Small intestine (tissue), 16 donors: ENCODE measurements at places on chromosomes 13 and 19.

DNA sequence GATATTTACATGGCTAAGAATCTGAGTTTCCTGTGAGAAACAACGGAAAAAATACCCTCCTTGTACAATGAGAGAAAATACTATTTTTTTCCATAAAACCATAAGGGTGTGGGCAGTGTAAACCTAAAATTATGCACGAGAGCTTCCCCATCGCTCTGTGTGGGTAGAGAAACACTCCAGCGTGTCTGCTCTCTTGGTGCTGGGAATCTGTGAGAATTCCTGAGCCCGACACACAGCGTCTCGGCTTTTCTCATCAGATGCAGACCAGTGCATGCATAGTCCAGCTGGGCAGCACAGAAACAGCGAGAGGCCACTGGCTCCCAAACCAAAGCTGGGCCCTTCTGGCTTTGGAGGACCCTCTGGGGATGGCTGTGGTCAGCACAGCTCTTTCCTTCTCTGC lies 12.0 kb downstream of the PLPP2 start:
- H3K27me3 ChIP-seq, result no peaks in the 10 kb centered on the region
- no peak overlapping the region for H3K27ac ChIP-seq
- H3K4me3 ChIP-seq, result no peak overlapping the region
- no peaks in the 10 kb centered on the region for H3K4me1 ChIP-seq

DNA sequence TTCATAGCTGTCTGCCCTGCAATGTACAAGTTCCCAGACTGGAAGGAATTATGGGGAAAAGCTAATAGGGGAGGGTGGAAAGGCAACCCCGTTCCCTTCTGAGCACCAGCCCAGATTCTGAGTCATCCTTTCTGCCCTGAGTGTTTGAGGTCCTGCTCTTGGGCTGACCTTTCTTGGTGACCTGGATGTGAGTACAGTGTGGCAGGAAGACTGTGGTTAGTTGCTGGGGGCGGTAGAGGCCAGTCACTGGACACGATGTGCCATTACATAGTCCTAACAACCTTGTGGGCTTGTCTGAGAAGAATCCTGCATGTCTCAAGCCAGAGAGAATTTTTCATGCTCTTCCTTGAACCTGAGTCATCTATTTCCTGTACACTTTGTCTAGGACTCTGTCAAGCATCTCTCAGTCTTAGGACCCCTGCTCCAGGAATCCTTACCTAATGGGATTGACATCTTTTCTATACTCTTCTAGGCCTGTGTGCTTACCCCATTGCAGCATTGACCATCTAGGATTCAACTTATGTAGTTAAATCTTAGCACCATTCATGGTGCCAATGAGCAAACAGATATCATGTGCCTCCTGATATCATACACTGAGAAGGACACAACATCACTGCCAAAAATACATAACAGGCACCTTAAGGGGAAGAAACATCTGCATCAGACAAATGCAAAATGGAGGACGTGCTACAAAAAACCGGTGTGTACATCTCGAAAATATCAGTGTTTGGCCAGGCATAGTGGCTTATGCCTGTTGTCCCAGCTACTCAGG lies 8.1 kb upstream of the ANGPTL4 start:
- H3K27me3 ChIP-seq, result peaks cover 10% of the 10 kb centered on the region
- H3K4me3 ChIP-seq, result no peak overlapping the region
- peak; percentile 52 for DNase-seq

DNA sequence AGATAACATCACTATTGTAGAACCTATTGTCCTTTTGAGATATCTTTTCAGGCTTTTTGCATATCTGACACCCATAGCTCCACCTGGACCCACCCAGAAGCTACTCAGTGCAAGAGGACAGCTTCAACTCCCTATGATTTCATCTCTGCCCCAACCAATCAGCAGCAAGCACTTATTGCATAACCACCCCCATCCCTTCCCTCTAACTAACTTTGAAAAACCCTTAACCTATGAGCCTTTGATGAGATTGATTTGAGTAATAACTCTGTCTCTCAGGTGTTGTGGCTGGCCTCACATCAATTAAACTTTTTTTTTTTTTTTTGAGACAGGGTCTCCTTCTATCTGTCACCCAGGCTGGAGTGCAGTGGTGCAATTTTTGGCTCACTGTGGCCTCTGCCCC lies 13.4 kb upstream of the MTRF1 start:
- H3K4me3 ChIP-seq, result no peak overlapping the region
- H3K27ac ChIP-seq, result no peak overlapping the region
- H3K36me3 ChIP-seq, result no peaks in the 10 kb centered on the region
- H3K4me1 ChIP-seq, result no peaks in the 10 kb centered on the region
- H3K27me3 ChIP-seq, result no peaks in the 10 kb centered on the region

DNA sequence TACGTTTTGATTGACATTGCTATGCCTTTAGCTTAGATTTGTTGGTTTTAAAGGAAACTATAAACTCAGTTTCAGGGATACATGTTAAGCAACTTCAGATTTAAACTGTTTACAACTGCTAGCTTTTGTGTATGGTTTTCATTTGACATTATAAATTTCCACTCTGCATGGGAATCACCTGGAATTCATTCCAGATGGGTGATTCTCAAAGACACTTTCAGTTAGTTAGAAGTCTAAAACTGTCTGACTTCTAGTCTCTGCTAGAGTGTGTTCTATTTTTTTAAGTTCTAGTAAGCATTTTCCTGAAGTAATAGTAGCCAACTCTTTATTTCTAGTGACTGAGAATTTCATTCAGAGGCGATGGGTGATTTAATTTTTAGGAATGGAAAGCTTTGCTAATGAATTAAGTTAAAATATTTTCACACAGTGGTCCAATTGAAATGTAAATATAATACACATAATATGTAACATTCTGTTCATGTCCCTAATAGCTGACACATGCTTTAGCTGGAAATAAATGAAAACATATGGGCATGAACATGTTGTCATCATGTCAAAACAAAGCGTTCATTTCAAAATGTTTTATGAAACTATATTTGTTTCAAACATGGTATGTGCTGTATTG lies 58.3 kb upstream of the CSNK1A1L start:
- no peak overlapping the region for H3K27ac ChIP-seq
- no peaks in the 10 kb centered on the region for H3K4me1 ChIP-seq
- H3K4me3 ChIP-seq, result no peak overlapping the region
- H3K27me3 ChIP-seq, result no peaks in the 10 kb centered on the region

DNA sequence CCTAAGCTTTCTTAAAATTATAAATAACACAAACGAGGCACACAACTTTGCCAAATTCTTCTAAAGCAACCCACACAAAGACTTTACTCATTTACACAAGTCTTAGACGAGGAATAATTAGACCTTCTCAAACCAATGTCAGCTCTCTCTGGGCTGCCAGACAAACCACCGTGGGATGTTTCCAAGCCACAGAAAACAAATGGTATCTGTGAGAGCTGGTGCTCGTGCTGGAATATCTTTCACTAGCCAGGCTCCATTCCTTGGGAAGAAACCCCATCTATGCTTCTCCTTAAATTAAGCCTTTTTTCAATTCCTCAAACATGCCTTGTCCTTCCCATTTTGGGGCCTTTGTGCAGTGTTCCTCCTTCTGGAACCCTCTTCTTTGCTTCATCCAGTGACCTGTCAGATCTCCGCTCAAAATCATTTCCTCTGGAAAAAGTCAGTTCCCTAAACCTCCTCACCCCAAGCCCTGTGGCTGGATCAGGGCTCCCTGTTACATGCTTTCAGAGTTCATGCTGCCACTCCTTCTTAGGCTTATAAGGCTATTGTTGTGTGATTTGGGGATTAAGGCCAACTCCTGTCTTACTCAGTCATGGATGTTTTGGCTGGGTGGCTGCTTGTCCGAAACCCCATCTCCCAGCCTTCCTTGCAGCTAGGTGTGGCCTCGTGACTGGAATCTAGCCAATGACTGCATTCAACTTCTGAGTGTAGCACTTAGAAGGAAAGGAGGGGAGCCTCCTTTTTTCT lies 64.2 kb upstream of the GTF2F2 start:
- H3K27ac ChIP-seq, result no peak overlapping the region
- H3K27me3 ChIP-seq, result no peaks in the 10 kb centered on the region
- H3K4me3 ChIP-seq, result no peak overlapping the region
- no peaks in the 10 kb centered on the region for H3K4me1 ChIP-seq
- no peak for DNase-seq

DNA sequence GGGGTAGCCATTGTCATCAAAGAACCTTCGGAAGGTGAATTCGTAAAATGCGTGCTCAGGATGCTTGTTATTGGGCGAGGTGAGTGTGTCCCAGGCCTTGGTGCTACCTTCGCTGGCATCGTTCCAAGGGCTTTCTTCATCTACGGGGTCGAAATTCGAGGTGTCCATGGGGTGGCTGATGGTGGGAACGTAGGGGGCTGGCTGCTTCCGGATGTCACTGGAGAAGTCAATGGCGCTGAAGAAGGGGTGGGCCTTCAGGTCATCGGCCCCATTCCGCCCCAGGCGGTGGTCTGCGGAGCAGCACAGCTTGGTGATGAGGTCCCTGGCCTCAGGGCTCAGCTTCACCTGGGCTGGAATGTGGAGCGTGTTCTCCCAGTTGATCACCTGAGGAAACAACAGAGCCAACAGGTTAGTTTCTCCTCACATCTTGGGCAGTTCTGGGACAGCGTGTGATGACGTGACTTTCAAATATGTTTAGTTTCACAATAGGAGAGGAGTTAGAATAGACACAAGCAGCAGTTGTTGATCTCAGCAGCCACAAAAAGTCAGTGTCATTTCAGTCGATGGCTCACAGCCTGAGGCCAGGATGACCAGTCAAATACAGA lies 72.5 kb upstream of the XPO4 start:
- peaks cover 14% of the 10 kb centered on the region for H3K36me3 ChIP-seq
- no peaks in the 10 kb centered on the region for H3K27me3 ChIP-seq
- no peak overlapping the region for H3K4me3 ChIP-seq
- no peak overlapping the region for H3K27ac ChIP-seq

- no peaks in the 10 kb centered on the region for H3K27me3 ChIP-seq
- no peak for DNase-seq
- H3K4me1 ChIP-seq, result no peaks in the 10 kb centered on the region
- no peak overlapping the region for H3K27ac ChIP-seq
- H3K36me3 ChIP-seq, result no peaks in the 10 kb centered on the region
Observed at GRCh38 chr13:96216543-96216942, 126.6 kb downstream of the HS6ST3 start.

DNA sequence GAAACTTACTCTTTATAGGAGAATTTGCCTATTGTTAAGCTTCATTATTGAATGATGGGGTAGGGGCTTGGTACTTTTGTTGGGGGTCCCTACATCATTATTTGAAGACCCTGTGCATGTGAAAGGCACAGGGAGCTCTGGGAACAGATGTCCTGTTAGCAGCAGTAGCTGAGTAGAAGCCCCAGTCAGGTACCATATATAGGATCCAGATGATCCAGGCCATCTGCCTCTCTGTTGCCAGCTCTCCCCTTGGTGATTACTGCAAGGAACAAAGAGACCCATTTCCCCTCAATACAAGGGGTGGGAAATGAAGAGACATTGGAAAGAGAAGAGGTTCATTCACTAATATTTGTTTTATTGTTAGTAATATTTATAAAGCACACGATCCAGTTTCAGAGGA lies 4.4 kb upstream of the MTMR6 start:
- peaks cover 13% of the 10 kb centered on the region for H3K27me3 ChIP-seq
- H3K36me3 ChIP-seq, result no peaks in the 10 kb centered on the region
- H3K27ac ChIP-seq, result no peak overlapping the region
- no peaks in the 10 kb centered on the region for H3K4me1 ChIP-seq
- H3K4me3 ChIP-seq, result no peak overlapping the region

DNA sequence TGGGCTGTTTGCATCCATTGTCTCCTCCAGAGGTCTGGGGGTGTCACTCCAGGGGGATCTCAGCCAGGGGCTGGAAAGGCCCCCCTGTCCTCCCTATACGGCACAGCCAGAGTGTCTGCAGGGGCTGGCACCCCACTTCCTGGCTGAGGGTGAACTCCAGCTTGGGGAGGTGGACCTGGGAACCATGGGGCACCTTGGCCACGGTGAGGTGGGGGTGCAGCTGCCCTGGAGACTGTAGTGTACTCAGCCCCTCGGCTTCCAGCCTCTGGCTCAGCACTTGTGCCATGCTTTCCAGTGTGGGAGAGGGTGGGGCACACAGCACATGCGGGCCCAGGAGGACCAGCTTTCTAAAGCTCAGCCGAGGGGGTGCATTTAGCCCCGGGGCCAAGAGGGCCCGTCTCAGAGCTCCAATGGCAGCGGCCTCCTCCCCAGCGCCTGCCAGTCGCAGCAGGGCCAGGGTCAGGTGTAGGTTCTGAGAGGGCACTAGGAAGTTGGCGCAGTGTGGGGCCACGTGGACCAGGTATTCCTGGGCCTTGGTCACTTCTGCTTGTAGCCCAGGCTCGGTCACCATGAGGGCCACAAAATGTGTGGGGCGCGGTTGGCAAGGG lies 1.4 kb downstream of the LENG9 start:
- H3K27ac ChIP-seq, result peak overlapping the region; percentile 99
- H3K4me1 ChIP-seq, result peaks cover 40% of the 10 kb centered on the region
- no peaks in the 10 kb centered on the region for H3K27me3 ChIP-seq
- peaks cover 75% of the 10 kb centered on the region for H3K36me3 ChIP-seq
- DNase-seq, result peak; percentile 46
- peak overlapping the region; percentile 52 for H3K4me3 ChIP-seq

- H3K4me3 ChIP-seq, result no peak overlapping the region
- no peaks in the 10 kb centered on the region for H3K36me3 ChIP-seq
- H3K27ac ChIP-seq, result no peak overlapping the region
- no peaks in the 10 kb centered on the region for H3K4me1 ChIP-seq
- no peaks in the 10 kb centered on the region for H3K27me3 ChIP-seq
Observed at GRCh38 chr13:52760077-52760476, 20.5 kb upstream of the CNMD start.

DNA sequence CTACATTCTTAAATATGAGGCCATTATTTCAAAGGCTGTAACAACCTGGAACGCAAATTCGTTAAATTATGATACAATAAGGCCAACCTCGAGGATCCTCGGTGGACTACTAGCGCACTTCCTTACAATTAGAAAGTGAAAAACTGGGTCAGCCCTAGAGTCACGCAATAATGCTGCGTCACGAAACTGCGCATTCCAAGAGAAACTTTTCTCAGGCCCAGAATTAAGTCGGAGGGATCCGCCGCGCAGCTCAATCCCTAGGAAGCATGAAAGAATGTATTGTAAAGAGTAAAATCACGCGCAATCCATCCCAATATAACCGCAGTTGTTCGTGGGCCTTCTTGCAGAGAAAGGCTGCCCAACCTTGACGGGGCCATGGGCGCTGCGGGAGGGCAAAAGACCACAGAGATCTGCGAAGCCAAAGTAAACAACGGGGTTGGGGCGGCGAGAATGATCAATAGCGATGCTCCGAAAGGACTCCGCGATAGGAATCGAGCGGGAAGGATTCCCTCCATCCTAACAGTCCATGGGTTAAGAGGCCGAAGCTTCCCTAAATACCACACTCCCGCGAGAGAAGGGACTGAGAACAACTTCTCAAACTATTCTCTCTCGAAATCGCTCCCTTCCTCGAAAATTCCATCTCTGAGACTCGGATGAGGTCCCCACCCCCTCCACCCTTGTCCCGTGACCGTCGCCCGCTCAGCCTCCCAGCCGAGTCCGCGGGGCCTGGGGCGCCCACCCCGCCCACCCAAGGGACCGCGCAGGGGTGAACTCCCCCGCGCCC lies 564 bp downstream of the SPART start:
- H3K27me3 ChIP-seq, result no peaks in the 10 kb centered on the region
- no peaks in the 10 kb centered on the region for H3K4me1 ChIP-seq
- DNase-seq, result peak; percentile 46
- H3K27ac ChIP-seq, result peak overlapping the region; percentile 63
